Stimulated activated CD4-positive, alpha-beta T cell treated with anti-CD3 and anti-CD28 coated beads, TNF-alpha, amount 100 ng/mL, for 1 hour (primary cell): ENCODE measurements at places on chromosomes 12 and 14.

DNA sequence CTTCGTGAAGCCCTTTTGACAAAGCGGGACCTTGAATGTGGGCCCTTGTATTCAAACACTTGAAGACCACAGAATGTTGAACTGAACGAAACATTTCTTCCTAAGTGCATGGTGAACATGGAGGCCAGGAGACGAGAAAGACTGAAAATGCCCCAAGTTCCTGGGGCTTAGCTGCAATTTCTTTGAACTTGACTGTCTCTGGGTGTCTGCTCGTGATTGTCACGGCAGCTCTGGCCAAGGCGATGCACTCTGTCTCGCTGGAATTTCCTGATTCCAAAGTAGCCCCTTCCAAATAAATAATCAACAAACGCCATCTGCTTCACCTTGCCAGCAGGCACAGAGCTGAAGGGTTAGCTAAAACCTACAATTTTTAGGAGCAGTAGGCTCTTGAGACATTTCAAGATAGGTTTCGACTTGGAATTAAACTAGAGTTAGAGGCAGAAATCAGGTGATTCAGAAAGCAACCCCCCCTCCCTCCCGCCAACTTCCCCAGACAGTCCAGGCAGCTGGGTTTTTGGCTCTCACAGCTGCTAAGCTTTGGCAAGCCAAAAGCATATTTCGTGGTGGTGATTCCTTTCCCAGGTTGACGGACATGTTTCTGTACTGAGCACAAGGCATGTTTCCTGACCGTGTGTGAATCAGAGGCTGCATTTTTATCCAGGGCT is 13.5 kb upstream of the IRF2BPL start:
- DNase-seq, result no peak

GRCh38 chr14:72178517-72178916 is 246.3 kb downstream of the RGS6 start:
- DNase-seq, result no peak

- no peak for DNase-seq
These were observed 4.8 kb downstream of the ARHGAP9 start for GRCh38 chr12:57474862-57475261.

DNA sequence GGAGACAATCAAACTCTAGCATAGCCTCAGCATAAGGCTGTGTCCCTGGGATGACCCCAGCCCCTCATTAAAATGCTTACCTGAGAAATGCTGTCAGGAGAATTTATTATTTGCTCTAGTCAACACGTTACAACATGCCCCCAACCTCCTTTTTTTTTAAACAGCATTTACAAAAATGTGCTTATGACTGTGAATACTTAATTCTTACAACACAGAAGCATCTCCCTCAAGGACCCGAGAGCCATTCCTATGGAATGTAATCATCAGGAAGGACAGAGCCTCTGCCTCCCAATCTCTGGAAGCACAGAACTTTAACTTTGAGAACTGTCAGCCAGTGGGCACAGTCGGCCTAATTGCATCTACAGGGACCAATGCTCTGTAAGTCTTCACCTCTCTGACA is 136.6 kb upstream of the OVCH1 start:
- DNase-seq, result no peak

- DNase-seq, result no peak
These were observed 46.6 kb upstream of the TPH2 start for GRCh38 chr12:71892059-71892458.

DNA sequence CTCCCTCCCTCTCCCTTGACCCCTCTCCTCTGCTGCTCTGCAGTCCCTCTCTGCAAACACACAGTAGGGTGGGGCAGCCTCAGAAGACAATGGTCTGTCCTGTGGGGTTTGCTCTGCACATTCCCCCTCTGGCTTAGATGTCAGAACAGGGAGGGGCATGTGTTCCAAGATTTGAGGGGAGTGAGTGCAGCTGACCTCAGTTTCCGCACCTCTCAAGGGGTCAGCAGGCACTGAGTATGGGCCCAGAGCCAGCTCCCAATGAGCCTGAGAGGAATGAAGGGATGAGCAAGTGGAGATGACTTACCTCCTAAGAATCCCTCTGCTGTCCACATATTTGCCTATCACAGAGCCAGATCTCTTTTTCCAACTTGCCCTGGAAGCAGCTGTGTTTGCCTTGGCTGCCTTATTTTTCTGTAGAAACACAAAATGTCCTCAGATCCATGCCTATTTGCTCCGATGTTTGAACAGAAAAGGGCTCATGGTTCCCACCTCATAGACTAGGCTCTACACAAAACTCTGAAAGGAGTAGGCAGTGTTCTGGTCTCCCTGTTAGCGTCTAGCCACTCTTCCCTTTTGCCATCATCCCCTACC is 111.4 kb downstream of the CRACR2A start:
- no peak for DNase-seq

DNA sequence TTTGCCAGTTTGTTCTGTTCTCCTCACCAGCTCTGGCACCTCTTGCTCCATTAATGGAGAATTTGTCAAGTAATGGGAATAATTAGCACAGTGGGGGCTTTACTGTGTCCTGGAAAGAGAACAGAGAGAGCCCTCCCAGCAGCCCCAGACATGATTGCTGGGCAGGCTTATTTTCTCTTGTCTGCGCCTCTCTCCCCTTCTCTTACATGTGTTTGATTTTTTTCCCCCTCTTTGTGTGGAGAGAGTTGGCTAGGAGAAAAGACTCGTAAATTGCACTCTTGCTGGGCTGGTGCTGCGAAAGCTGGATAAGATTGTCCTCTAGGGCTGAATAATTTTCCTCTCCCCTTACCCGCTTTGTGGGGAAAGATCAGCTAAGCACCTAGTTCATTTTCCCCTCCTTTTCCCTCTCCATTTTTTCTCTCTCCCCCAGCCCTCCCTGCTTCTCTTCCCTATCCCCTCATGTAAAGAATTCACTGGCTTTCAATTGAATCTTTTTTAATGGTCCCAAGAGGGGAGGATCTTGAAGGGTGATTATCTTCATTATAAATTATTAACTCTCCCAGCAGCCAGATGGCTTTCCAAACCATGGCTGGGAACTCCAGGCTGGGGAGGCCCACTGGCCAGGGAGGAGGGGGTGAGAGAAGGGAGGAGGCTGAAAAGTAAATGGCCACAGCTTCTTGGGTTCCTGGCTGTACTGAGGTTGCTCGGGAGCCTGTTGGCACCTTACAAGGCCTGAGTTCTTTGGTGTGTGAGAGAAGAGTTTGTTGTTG is 62.2 kb downstream of the NRXN3 start:
- DNase-seq, result no peak

- no peak for DNase-seq
These were observed 1.5 kb downstream of the TMEM132C start for GRCh38 chr12:128268379-128268995.

- DNase-seq, result no peak
These were observed 384.9 kb upstream of the FOXG1 start for GRCh38 chr14:28381656-28382055.

GRCh38 chr12:92457458-92458180 is 245.2 kb upstream of the PLEKHG7 start:
- no peak for DNase-seq

DNA sequence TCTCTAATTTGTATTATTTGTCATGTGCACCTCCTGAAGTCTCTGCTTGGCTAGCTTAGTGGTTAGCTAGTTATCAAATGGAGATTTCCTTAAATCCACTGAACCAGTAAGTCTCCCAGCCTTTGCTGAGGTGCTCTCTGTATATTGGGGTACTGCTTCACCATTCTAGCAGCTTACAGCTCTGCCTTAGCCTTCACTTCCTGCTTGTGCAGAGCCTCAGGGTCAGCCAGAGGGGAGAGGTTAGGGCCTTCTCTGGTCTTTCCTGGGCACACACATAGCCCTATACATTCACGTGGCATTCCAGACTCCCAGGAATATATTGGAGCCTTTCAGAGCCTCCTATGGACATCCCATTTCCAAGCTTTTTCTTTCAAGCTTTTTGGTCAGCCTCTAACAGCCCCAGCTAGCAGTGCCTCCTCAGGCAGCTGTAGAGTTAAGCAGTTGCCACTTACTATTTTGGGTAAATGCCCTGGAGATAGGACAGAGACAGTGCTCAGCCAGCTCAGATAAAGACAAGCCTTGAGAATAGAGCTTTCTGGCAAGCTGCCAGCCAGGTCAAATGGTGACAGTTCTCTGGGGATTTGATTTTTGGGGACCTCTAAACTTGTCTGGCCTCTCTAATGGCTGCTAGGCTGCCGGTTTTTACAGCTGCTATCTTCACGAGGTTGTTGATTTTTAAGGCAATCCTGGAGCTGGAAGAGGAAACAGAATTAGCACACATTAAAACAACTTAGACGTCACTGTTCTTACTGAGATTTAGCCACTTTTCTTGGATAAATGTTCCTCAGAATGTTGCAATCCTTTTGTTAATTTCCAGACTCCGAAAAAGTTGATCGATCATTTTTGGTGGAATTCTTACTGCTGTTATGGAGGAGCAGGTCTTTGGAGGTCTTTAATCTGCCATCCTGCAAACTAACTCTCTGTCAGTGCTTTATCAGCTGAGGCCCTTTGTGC is 32.9 kb downstream of the FBXW8 start:
- no peak for DNase-seq

GRCh38 chr12:53504004-53504920 is 3.0 kb downstream of the NPFF start:
- no peak for DNase-seq

- DNase-seq, result no peak
These were observed 47.1 kb downstream of the SPATS2 start for GRCh38 chr12:49414364-49414763.

DNA sequence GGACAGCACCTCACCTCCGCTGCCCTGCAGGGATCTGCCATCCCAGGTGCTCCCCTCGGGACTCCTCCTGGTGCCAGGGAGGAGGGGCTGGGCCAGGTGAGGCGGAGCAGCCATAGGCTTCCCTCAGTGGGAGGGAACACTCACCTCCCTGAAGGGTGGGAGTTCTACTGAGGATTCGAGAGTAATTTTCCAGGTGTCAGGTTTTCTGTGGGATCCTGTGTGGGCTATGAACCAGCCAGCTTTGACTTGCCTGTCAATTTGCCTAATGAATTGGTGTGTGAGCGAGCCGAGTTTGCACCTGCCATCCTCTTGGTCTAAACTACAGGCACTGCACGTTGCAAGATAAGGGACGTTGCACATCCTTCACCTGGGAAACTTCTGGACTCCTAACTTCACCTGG is 50.3 kb downstream of the NOC4L start:
- no peak for DNase-seq

- no peak for DNase-seq
These were observed 838 bp downstream of the LRIG3 start for GRCh38 chr12:58919231-58920101.

GRCh38 chr14:100138082-100138787 is 21.2 kb downstream of the DEGS2 start:
- DNase-seq, result no peak

DNA sequence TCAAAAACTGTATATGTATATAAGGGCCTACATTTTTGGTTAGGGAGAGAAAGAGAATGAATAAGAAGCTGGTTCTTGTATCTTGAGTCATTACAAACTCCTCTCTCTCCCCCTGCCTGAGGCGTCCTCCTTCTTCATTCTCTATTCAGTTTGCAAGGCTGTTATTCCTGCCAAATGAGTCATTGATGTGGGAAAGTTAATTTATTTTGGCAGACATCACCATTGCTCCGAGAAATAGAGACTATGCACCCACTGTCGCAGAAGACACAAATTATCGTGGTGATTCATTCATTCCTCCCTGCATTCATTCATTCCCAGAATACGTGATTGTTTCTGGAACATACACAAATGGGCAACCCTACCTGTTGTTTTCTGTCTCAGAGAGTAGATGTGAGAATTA is 112.5 kb upstream of the MED13L start:
- DNase-seq, result no peak

- no peak for DNase-seq
These were observed 83.8 kb downstream of the ACSS3 start for GRCh38 chr12:81161680-81162079.

DNA sequence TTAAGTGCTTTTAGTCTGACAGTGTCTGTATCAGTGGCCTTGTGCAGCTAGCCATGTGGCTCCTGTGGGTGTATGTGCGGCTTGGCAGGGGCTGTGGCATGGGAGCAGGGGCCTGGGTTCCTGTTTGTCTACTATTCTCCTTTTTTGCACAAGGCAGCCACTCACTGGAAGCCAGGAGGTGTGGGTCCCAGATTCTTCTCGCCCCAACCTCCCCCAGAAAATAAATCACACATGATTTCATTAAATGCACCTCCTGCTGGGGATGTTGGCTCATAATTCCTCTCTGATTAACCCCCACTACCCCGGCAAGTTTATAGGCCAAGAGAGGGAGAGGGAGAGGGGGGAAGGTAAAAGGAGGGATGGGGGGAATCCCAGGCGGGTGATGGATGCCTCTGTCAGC is 17.6 kb downstream of the CALCOCO1 start:
- no peak for DNase-seq

DNA sequence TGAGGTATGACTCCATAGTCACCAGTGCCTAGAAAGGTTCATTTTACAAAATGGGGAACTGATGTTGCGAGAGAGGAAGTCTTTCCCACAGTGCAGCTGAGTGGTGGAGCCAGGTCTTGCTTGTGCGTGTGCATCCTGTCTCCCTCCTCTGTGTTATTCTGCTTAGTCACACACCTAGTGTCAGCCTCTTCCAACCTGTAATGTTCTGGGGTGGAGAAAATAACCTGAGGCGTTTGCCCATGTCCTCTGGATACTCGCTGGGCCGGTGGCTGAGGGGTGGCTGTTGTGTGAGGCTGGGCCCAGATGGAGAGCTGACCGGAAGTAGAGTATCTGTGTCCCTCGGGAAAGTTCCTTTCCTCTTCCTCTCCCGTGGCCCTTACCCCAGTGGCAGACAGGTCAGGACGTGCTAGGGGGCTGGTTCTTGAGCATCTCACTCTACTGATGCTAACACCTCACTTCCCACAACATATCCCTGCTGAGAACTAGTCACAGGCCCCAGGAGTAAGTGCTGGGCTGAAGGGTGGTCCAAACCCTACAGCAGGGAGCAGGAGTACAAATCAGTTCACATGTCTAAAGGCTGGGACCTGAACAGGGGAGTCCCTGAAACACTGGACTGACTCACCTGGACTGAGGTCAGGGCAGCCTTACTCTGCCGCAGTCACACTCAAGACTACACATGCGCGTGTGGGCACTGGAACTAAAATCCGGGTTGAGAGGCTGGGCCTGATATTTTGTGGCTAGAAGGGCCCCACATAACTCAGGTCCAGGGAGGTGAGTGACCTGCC is 7.0 kb downstream of the MLF2 start:
- DNase-seq, result no peak

- DNase-seq, result no peak
These were observed 73.0 kb downstream of the NINJ2 start for GRCh38 chr12:590206-590750.

GRCh38 chr14:66078006-66078405 is 408.2 kb upstream of the CCDC196 start:
- DNase-seq, result no peak

GRCh38 chr12:31951008-31951407 is 8.2 kb upstream of the RESF1 start:
- no peak for DNase-seq
